ENCODE measurements at places on chromosomes 7 and 10.
A peak's percentile ranks its signal among the peaks of the same experiment; 100 is the strongest.

DNA sequence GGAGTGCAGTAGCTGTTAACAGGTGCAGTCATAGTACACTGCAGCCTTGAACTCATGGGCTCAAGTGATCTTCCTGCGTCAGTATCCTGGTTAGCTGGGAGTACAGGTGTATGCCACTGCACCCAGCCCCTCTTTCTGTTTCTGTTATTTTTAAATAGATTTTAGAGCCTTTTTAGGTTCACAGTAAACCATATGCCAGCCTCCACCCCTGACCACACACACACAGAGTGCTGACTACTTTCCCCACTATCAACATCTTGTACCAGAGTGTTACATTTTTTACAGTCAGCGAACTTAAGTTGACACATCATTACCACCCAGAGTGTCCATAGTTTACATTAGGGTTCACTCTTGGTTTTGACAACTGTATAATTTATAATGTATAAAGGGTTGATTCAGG is 32.1 kb downstream of the MARCHF5 start:
- DNase-seq: no peak

GRCh38 chr7:76515999-76516443 is 5.7 kb downstream of the UPK3B start:
- no peak for DNase-seq

DNA sequence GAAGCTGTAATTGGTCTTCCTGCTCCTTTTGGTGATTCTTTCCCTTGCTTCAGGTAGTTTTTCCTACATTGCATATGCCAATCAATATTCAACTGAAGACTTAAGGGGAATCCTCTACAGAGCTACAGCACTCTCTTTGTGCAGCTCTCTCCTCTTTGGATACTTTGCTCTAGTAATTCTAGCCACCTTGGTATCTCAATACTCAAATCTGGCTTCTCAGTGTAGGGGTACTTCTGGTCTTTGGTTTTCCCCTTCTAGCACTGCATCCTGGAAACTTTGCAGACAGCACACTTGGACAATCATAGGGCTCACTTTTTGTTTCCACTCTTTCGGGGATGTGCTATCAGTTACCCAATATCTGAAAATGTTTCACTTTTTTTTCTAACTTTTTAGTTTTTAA is 9.9 kb downstream of the PHTF2 start:
- DNase-seq: no peak

DNA sequence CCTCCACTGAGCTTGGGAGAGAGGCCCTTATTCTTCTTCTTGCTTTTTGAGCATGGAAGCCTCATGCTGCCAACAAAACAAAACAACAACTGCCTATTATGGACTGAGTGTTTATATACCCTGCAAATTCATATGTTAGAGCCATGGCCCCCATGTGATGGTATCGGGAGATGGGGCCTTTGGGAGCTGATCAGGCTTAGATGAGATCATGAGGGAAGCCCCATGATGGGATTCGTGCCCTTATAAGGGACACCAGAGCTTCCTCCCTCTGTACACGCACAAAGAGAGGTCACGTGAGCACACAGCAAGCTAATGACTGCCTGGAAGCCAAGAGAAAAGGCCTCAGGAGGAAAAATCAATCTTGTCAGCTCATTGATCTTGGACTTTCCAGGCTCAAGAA is 235.0 kb downstream of the FANK1 start:
- DNase-seq: no peak

GRCh38 chr7:92275327-92275726 is 29.6 kb downstream of the ANKIB1 start:
- DNase-seq: no peak

DNA sequence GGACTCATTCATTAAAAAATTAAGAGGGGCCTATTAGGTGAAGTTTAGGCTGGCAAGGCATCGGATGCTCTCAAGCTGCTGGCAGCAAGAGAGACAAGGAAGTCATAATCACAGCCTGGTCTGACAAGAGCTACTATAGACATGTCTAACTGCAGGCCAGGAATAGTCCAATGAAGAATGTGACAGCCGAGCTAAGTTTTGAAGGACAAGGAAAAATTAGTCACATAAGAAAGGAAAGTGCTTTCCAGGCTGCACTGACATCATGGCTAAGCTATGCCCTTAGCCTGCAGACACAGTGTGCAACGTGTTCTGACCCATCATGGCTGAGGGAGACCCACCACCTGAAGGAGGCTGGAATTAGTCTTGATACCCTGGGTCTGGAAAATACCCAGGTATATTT is 281.1 kb downstream of the PLXNA4 start:
- no peak for DNase-seq

- DNase-seq: peak; percentile 46
Measured at GRCh38 chr10:79178614-79179163, 109.9 kb downstream of the ZMIZ1 start.

GRCh38 chr10:31962826-31963588 is 34.4 kb upstream of the ARHGAP12 start:
- no peak for DNase-seq

DNA sequence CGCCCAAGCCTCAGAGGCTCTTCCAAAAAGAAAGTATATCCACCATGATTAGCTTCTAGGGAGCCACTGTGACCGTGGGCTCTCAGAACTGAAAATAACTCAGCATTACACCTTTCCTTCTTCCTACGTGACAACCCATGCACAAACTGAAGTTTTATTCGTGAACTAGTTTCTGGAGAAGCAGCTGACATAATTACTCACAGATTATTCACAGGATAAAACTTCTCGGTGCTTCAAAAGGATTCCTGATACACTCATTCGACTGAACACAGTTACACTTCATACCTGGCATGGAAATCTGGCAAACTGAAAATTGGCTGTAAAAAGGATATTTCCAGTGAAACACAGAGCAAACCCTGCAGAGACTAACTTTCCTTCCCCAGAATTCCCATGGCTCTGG is 139.2 kb upstream of the PTER start:
- no peak for DNase-seq

GRCh38 chr10:22837351-22837750 is 90.5 kb upstream of the ARMC3 start:
- DNase-seq: no peak

- no peak for DNase-seq
Measured at GRCh38 chr7:2102375-2102723, 130.4 kb downstream of the MAD1L1 start.

DNA sequence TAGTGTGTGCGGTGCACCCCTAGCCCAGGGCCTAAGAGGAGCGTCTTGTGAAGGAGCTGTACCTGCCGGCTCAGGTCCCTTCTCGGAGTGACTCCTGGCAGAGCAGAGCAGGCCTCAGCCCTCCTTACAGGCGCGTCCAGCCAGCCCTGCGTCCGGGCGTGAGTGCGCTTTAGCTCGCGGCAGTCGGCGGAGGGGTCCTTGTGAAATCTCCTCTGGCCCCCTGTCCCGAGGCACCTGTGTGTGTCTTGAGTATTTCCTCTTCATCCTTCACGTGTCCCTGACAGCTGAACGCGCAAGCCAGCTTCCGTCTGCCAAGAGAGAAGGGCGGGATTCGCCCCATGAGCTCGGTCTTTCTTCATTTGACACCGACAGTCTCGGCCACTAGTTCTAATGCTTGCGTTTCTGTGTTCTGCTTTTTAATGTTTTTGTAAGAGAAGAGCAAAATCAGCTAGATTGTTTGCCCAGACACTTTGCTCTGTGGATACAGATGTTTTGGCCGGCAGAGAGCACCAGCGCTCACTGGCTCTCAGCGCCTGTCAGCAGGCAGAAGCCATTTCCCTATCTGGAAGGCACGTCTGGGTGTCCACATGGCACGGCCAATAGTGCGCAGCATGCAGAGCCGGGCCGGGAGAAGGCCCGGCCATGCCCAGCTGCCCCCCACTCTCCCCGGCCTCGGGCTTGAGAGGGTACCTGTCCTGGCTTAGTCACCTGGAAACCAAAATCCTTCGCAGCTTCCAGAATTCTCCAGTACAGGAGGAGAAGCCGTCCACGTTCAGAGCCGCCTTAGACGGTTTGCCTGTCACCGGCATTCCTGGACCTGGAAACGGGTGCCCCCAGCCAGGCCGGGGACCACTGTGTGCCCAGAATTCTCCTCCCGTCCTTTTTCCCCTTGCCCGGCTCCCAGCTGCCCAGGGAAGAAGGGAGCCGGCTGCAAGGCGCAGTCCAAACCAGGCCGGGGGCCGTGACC is 7.0 kb downstream of the GET4 start:
- no peak for DNase-seq

DNA sequence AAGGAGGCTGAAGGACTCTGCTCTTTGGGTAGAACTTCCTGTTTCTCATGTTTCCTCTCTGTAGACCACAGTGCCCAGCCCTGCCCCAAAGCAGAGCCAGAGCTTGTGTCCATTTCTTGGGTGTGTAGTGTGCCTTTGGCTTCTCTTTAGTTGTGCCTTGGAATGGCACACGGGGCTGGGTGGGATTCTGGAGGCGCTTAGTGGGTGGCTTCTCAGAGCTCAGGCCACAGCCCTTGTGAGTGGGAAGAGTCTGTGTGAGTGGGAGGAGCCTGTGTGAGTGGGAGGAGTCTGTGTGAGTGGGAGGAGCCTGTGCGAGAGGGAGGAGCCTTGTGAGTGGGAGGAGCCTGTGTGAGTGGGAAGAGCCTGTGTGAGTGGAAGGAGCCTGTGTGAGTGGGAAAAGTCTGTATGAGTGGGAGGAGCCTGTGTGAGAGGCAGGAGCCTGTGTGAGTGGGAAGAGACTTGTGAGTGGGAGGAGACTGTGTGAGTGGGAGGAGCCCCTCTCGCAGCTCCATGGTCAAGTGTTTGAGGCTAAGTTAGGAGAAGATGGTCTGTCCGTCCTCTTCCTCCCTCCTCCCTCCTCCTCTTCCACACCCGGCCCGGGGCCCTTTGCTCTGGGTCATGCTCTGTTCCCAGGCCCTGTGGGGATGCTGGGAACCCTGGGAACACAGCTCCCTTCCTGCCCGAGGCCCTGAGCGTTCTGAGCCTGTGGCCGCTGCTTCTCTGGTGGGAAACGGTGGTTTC is 153.0 kb downstream of the GRK5 start:
- DNase-seq: no peak

GRCh38 chr10:100014071-100014762 is 4.5 kb upstream of the DNMBP start:
- DNase-seq: no peak

DNA sequence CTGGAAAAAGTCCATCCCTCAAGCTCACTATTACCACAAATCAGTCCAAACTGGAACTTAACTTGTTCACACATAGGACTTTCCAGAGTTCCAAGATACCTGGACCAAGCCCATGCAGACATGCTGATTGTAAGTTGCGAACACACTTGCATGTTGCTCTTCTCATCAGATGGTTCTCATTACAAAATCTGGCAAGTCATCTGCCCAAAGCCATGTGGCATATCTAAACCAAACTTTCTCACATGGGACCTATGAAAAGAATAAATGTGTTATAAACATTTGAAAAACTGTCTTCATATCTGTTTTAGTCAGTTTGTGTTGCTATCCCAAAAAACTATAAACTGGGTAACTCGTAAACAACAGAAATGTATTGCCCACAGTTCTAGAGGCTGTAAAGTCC is 58.8 kb upstream of the MKLN1 start:
- DNase-seq: no peak

- DNase-seq: no peak
Measured at GRCh38 chr7:6256109-6256483, 16.3 kb downstream of the CYTH3 start.

- peak; percentile 24 for DNase-seq
Measured at GRCh38 chr7:30918676-30919075, 7.0 kb downstream of the AQP1 start.

GRCh38 chr7:11604505-11604904 is 227.5 kb downstream of the THSD7A start:
- DNase-seq: no peak

DNA sequence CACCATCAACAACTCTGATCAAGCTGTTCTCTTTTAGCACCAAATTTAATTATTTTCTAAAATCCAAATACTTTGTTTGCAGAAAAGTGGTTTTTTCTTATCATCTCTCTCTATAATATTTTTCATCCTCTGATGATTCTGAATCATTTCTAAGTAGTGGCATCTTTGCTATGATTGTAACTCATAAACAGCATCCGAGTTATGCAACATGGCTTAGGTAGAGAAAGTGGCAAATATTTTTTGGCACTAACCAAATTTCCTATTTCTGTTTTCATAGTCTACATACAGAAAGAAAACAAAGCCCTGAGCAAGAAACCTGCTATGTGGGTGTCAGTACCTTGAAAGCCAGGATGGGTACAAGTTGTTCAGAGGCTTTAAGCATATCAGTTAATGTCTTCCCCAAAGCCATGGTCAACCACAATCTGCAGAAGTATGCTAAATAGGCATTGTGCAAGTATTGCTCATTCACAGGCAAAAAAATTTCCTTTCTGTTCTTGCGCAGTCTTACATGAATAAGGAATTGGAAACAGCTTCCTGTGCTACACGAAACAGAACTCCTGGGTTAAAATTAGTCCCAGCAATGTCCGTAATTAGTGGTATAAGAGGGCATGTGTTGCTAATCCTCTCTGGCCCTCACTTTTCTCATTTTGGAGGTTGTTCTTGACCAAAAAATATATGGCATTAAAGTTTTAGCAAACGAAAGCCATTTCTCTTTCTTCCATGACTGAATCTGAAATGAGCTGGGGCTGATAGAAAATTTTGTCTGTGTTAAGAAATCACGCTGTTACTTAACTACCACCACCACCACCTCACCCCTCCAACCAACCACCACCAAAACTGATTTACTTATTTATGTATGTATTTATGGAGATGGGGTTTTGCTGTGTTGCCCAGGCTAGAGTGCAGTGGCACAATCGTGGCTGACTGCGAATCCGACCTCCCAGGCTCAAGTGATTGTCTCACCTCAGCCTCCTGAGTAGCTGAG is 325.6 kb upstream of the MAGI2 start:
- DNase-seq: no peak

DNA sequence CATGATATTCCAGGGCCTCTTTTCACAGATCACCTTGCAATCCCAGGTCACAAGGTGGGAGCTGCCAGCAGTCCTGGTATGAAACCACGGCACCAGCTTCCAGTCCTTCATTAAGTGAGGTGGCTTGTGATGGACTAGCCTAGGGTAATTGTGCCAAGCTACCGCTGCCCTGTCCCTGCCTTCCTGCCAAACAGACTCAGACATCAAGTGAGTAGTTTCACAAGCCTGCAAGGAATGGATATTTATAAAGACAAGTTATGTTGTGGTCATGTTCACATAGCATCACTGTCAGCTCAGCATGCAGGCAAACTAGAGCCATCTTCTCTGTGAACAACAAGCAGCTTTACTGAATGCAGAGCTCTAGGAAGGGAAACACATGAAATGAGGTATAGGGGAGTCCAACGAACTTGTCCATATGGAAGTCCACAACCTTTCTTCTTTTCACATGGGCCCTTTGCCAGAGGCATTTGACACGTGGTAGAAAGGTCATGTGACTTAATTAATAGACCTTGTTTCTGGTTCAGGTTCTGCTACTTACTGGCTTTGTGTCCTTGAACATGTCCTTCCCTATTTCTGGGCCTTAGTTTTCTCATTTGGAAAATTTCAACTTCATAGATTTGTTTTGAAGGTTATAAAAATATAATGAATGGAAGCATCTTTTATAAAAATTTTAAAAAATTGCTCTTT is 1061.2 kb downstream of the KCNMA1 start:
- DNase-seq: no peak

DNA sequence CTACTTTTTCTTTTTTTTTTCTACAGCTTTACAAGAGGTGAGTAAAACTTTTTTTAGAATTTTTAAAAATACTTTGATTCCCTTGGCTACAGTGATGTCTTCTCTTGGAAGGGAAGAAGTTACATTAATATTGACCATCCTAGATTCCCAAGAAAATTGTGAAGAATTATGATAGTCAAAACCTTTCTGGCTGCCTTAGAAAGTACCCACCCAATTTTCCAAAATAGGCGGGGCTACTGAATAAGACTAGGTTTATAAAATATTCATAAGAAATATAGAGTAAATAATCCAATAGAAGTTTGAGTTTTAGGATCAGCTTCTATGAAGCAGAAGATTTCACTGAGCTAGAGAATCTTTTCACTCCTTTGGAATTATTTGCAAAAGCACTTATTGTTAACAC is 3.0 kb downstream of the COL1A2 start:
- no peak for DNase-seq

- no peak for DNase-seq
Measured at GRCh38 chr7:85205754-85206153, 18.9 kb upstream of the SEMA3D start.
